Activated naive CD4-positive, alpha-beta T cell treated with anti-CD3 and anti-CD28 coated beads, Interleukin-2, amount 50 U/mL, for 16 hours (primary cell): ENCODE measurements at places on chromosomes 4 and X.

DNA sequence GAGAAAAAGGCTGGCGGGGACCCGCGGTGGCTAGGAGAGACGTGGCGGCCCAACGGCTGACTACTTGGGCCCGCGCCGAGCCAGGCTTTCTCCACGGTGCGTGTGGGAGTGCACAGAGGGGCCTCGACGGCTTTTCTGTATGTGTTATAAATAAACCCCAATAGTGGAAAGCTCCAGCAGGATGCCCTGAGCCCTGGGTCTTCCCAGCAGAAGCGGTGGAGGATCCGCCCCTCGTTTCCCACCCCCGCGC lies 268 bp upstream of the PRRG1 start:
- no peak for DNase-seq

- DNase-seq, result peak; percentile 69
Measured at GRCh38 chr4:70838666-70839588, 763 bp downstream of the GRSF1 start.

GRCh38 chr4:155684892-155685541 lies 18.4 kb downstream of the GUCY1A1 start:
- DNase-seq, result no peak

- no peak for DNase-seq
Measured at GRCh38 chrX:11329021-11329420, 35.8 kb downstream of the AMELX start.

DNA sequence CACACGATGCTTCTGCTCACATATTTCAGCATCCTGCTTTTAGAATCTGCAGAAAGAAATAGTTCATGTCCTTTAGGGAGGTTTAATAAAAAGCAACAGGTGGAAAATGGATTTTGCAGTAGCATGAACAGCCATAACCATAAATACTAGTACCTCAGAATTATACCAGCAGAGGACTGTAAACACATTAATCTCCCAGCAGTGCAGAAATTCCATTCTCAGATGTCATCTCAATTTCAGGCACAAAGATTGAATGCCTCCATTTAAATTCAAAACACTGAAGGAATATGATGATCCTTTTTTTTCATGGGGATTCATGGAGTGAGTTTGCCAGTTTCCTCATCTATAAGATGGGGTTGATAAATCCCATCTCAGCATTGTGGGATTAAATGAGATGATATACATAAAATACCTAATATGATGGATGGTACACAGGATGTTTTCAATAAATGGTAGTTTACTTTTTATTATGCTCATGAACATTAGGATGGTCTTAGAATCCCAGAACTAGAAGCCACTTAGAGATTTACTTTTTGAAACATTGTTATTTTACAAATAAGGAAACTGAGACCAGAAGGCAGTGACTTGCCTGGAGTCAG lies 566 bp upstream of the LIMCH1 start:
- DNase-seq, result no peak

GRCh38 chr4:48370260-48371134 lies 29.2 kb downstream of the SLAIN2 start:
- DNase-seq, result no peak

DNA sequence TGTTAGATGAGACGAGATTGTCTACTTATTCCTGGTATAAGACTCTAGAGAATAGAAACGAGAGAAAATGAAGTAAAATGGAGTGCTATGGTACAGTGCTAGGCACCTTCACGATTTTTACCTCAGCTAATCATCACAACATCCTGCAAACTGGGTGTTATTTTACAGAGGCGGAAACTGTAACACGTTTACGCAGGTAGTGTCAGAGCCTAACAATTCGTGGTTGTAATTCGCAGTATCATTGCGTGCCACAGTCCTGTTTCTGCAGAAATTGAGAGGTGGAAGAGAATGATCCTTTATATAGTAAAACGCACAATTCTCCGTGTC lies 383 bp upstream of the TBC1D19 start:
- DNase-seq, result no peak

DNA sequence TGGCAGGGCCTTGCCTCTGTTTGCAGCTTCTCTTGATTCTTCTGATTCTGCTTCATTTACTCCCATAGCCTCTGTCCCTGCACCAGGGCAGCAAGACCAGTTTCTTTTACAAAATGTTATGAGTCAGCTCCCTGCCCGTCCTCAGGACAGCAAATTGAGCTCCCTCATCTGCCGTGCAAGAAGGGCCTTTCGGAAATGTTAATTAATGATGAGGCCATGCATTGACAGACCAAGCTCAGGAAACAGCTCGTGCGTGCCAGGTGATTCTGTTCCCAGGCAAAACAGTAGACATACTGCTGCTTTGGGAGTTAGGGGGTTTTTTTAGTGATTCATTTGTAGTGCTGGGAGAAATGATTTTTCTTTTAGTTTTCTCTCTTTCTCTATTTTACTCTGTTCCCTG lies 231.7 kb downstream of the FBXW7 start:
- DNase-seq, result no peak

- no peak for DNase-seq
Measured at GRCh38 chrX:9542106-9542760, 77.4 kb downstream of the TBL1X start.

- DNase-seq, result no peak
Measured at GRCh38 chr4:13977746-13978145, 350.2 kb upstream of the BOD1L1 start.

DNA sequence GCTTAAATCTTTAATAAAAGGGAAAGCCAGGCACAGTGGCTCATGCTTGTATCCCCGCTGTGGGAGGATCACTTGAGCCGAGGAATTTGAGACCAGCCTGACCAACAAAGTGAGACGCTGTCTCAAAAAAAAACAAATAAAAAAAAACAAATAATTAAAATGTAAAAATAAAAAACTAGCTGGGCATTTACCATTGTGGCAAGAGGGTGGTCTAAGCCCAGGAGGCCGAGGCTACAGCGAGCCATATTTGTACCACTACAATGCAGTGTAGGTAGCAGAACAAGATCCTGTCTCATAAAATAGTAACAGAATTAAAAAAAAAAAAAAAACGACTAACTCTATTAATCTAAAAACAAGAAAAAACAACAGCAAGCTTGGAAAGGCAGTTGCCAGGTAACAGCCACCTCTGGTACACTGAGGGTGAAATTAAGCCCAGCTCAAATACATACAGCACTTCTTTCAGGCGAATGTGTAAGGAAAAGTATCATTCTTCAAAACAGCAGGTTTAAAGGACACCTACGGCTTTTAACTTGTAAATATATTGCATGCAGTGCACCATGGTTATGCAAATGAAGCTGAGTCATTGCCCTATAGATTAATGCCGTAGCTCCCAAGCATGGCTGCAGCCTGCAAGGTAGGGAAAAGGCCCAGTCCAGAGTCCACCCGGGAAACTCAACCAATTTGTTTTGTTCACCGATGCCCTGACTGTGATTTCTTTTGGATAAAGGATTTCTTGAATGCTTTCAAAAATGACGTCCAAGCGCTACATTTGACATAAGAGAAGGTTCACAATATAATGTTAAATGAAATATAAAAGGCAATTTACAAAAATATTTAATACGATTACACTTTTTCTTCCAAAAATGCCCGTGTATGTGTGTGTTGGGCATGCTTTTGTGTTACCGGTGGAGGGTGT lies 14.5 kb upstream of the TXLNG start:
- no peak for DNase-seq

DNA sequence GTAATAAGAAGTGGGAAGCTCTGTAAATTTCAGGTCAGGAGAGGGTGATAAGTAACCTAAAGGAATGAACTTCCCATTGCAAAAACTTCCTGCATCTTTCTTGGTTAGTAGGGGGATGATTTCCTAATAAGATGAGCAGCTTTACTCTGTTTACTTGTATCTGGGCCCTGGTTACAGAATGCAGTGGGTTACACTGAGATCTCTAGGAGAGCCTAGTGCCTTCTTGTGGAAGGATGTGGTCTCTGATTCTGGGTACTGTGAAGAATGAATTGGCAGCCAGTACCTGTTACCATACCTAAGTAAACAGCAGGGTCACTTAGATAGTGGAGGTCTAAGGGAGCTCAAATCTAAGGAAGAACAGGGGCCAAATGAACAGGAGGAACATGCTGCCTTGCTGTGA lies 320.6 kb downstream of the ARHGAP10 start:
- no peak for DNase-seq
